ENCODE measurements at places on chromosomes 6 and 20.

- DNase-seq: peak; percentile 6
Measured at GRCh38 chr6:136846046-136846445, 23.7 kb downstream of the PEX7 start.

GRCh38 chr6:24927277-24927955, 8.3 kb downstream of the RIPOR2 start:
- no peak for DNase-seq

GRCh38 chr20:59584278-59584925, 19.9 kb upstream of the PHACTR3 start:
- no peak for DNase-seq

- no peak for DNase-seq
Measured at GRCh38 chr20:62274332-62274950, 28.4 kb upstream of the ADRM1 start.

DNA sequence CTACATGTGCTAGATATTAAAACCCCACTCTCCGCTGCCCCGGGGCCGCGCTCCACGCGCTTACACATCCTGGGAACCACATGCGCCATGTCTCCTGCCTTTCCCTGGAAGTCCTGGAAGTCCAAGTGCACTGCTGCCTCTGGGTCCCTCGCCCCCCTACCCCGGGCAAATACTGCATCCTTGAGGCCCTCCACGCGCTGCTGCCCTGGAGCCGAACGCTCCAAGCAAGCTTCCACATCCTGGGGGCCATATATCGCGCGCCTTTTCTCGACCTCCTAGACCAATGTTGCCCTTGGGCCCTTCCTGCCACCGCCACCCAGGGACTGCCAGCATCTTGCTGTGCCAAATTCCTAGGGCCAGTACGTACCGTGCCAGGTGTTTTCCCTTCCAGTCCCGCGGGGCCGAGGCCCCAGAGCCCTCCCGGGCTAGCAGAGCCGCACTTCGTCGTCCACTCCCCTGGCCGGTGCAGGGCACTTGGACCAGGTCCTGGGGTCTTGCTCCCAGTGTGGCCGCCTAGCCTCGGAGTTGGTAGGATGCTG, 779 bp upstream of the KCNG1 start:
- DNase-seq: no peak

DNA sequence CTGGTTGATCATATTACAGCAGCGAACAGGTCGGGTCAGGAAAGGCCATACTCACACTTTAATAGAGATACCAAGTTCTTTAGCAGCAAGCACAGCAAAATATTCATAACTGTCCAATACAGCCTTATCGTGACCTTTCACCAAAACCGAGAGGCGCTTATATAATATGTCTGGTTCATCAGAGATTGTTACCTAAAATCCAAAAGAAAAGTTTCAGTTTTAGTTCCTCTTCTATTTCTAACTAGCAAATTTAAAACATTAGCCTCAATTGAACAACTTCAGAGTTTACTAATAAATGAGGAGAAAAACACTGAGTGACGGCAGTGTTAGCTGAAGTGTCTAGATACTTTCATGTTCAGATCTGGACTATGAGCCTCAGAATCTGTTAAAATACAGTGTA, 5.9 kb downstream of the MRPS10 start:
- DNase-seq: no peak

- DNase-seq: no peak
Measured at GRCh38 chr6:106206905-106207304, 118.7 kb downstream of the ATG5 start.

GRCh38 chr6:150598858-150599198, 857 bp upstream of the PLEKHG1 start:
- DNase-seq: no peak

DNA sequence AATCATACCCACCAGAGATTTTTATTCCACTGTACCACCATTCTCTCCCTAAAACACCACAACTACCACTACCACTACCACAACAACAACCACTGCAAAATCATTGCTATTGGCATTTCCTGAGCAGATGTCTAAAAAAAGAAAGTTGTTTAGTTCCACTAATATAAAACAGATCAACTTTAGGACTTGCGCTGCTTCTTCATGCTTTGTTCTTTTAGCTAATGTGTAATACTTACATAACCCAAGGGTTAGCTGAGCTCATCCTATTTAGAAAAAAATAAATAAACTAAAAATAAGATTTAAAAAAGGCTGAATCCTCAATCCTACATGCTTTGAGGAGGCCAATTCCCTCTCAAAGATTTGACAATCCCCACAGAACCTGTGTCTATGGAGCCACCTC, 11.4 kb downstream of the IYD start:
- no peak for DNase-seq

- DNase-seq: peak; percentile 43
Measured at GRCh38 chr6:105991561-105992314, 94.4 kb upstream of the PRDM1 start.

GRCh38 chr6:102114402-102114801, 720.9 kb downstream of the GRIK2 start:
- DNase-seq: no peak

DNA sequence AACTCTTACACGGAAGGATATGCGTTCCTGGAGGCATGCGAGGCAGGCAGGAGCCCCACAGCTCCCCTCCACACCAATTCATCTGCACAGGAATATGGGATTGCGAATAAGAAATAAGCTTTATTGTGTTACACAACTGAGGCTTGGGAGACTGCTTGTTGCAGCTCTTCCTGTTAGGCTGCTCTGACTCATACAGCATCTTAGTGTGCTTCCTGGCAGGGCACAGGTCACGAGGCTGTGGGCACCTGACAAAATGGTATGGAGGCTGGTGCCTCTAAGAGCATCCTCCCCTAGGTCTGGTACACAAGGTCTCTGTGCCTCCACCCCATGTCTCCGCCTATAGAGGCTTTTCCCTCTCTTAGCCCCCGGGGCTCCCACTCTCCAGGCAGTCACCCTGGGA, 6.8 kb downstream of the SLC22A3 start:
- DNase-seq: no peak

DNA sequence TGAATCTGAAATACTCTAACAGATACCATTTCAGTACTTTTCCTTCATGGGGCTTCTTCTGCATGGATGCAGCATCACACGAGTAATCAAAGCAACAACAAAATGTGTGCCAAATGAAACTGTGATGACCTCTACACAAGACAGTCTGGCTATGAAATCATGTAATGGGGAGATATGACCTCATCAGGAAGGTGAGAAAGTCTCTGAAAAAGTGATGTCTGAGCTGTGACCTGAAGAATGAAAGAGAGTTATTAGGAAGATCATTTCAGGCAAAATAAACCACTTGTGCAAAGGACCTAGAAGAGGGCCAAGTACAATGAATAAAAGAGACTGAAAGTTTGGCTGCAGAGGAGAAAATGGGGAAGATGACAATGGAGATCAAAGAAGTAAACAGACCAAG, 182.8 kb downstream of the PTPRK start:
- no peak for DNase-seq

DNA sequence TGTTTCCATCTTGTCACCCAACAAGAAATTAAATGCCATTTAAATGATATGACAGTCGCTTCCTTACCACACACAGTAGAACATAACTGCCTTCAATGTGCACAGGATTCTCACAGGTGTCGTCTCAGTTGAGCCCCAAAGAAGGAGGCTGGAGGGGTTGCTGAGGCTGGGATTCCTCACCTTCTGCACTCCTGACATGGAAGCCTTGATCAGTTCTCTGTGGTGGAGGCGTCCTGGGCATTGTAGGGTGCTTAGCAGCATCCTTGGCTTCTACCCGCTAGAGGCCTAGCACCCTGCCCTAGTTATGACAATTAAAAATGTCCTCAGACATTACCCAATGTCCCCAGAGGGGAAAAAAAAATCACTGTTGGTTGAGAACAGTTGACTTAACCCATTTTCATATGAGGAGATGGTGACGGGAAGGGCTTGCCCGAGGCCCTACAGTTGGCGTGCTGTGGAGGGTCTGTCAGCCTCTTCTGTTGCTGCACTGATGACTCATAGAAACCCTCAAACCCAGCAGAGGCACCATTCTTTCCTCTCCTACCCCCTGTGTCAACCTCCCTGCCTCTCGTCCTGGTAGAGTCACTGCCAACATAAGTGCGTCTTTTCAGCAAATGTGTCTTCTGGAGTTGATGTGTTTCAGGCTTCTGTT, 19.3 kb upstream of the ZNF831 start:
- DNase-seq: peak; percentile 49

GRCh38 chr20:46119028-46119546, 973 bp downstream of the CD40 start:
- DNase-seq: no peak

- no peak for DNase-seq
Measured at GRCh38 chr6:22457996-22458395, 111.4 kb upstream of the HDGFL1 start.

- no peak for DNase-seq
Measured at GRCh38 chr20:63831993-63832686, 1.1 kb upstream of the ZBTB46 start.

GRCh38 chr20:60113771-60114170, 155.5 kb downstream of the CDH26 start:
- no peak for DNase-seq

DNA sequence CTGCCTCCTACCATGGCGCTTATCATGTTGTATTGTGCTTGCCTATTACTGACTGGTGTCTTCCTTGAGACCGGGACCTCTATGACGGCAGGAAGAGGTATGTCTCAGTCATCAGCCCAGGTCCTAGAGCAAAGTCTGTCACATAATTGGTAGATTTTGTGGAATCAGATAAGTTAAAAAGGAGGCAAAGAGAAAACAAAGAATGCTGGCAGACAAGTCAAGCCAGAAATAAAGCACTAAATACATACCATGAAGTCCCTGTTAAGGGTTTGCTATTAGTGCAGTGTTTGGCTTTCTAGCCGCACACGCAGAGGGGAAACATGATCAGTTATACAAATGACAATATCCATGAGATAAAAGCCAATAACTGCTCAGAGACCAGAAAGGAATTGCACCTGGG, 6.0 kb downstream of the TOMM34 start:
- no peak for DNase-seq

DNA sequence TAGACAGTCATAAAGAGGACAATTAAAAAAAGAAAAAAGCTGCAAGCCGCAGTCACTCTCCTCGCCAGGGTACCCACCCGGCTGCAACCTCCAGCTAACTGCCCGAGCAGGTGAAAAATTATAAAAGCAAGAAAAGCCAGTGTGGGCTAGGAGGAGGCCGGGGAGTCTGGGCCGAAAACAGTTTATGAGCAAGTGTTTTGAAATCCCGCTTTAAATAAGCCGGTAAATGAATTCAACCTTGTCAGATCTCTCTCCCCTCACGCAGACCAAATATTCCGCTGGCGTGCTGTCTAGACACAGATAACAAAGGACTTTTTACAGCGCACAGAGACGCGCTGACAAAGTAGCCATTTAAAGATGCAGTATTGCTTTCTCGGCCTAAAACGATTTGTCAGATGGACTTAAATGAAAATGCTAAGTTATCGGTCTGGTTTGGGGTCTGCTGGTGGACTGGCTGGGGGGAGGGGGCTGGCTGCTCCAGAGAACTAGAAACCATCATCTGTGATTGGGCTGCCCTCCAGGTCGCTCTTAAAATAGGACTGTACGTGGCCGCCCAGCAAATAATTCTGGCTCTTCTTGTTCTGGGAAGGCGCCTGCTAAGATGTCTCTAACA, 24.6 kb downstream of the PMEPA1 start:
- DNase-seq: no peak

DNA sequence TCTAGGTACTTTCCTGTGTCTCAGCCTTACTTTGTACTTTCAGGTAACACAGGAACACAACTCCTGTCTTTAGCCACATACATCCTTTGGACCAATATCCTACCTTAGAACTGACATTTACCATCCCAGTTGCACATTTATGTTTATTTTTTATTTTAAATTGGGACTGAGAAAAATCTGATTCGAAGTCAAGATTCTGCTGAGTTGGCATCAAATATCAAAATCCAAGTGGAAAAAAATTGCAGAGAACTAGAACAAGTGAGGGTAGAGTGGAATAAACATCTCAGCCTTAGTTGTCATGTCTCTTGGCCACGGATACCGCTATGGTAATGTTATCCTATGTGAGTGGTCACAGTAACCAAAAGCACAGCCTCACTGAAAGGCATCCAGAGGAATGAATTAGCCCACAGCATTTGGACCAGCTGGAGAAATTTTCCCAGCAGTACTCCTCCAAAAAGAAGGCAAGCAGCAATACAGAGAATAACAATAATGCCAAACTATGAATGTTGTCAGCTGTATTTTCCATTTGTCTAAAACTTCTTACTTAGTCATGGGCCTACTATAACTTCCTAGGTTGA, 17.6 kb upstream of the EYA4 start:
- no peak for DNase-seq

GRCh38 chr20:58585753-58586540, 65.1 kb upstream of the STX16 start:
- no peak for DNase-seq

DNA sequence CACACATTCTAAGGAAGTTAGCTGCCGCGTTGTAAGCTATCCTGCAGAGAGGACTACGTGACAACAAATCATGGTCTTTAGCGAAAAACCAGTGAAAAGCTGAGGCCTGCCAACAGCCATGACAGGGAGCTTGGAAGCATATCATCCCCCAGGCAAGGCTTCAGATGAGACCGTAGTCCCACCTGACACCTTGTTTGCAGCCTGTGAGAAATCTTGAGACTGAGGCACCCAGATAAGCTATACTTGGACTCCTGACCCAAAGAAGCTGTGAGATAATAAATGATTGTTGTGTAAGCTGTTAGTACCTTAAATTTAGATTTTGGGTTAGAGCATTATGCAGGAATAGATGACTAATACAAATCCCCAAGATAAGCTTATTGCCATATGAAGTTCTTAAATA, 45.4 kb upstream of the SENP6 start:
- no peak for DNase-seq

- DNase-seq: no peak
Measured at GRCh38 chr6:53301801-53302537, 46.8 kb downstream of the ELOVL5 start.

GRCh38 chr20:14264869-14265268, 72.5 kb downstream of the FLRT3 start:
- no peak for DNase-seq

GRCh38 chr6:7617801-7618764, 28.1 kb downstream of the SNRNP48 start:
- no peak for DNase-seq

DNA sequence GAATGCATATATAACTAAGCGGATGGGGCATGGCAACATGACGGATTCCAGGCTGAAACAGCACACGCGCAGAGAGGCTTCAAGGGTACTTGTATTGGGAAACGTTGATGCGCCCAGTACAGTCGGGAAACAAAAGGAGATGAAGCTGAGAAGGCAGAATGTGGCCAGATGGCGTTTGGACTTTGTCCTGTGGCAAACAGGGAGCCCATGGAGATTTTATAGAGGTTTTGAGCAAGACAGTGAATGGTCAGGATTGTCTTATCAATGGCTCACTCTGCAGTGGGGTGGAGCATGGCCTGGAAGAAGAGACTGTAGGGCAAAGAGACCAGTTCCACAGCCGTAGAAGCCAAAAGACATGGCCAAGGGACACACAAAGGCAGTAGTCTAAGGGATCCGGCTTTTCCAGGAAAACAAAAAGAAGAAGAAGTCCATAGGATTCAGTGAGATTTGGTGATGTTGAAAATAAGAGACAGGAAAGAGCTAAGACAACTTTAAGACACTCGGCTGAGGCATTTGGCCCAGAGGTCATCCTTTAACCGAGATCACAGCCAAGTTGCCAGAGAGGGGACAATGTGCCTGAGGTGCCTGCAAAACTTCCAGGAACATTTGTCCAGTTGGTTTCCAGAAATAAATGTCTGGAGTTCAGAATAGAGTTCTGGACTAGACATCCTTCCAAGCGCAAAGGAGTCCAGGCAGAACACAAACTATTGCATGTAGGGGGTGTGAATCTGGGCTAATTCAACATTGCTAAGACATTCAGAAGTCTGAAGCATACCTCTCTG, 123.0 kb upstream of the RREB1 start:
- no peak for DNase-seq
